ENCODE measurements at places on chromosomes 3 and 15. TPM values are rescaled to one million over a fixed set of nuclear protein-coding genes. Genes with fewer than 3 reads are reported as not detected.

Gene RNF168
- total RNA-seq = 7.9 TPM

Gene RARRES1
- 13.9 TPM for total RNA-seq

Gene TATDN2
- total RNA-seq = 10.5 TPM

Gene C3orf22
- total RNA-seq = not detected

Gene AHSG
- not detected for total RNA-seq

Gene PPP2R3A
- 12.3 TPM for total RNA-seq
